ENCODE measurements at places on chromosomes 3 and 15.
A peak's percentile ranks its signal among the peaks of the same experiment; 100 is the strongest.

- no peak for DNase-seq
Measured at GRCh38 chr3:105518203-105518602, 151.5 kb downstream of the ALCAM start.

GRCh38 chr3:12970684-12971083 is 102.5 kb downstream of the IQSEC1 start:
- no peak for DNase-seq

- no peak for DNase-seq
Measured at GRCh38 chr15:75090388-75090734, 67.0 kb downstream of the PPCDC start.

DNA sequence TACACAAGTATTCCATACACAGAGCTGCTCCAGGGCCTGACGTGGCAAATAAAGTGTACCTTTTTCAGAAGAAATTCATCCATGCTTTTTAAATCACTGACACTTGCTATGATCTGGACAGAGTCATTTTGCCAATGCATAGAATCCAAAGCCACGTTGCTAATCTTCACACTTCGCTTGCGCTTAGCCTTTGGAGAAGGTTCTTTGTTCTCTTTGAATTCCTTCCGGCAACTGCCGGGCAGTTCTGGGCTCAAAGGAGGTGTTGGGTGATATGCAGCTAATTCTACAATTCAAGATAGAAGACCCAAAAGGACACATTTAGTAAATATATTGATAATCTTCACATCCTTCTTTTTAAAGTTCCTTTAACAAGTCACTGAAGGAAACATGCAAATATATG is 69.9 kb downstream of the NR2E3 start:
- DNase-seq: no peak

DNA sequence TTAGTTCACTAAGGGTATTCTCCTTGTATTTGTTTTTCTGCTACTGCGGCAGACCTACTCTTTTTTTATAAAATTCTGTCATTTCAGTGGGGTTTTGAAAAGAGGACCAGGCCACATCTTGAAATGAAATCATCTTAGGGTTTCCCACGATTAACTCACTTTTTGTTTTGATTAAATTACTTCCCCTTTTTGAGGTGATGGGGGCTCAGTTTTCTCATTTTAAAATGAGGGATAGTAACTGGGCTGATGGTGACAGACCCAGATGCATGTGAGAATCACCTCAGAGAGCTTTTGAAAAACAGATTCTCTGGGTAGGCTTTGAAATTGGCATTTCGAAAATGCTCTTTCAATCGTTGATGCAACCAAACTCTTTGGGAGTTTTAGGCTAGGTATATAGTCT is 24.2 kb downstream of the UBE2Q2 start:
- DNase-seq: no peak

DNA sequence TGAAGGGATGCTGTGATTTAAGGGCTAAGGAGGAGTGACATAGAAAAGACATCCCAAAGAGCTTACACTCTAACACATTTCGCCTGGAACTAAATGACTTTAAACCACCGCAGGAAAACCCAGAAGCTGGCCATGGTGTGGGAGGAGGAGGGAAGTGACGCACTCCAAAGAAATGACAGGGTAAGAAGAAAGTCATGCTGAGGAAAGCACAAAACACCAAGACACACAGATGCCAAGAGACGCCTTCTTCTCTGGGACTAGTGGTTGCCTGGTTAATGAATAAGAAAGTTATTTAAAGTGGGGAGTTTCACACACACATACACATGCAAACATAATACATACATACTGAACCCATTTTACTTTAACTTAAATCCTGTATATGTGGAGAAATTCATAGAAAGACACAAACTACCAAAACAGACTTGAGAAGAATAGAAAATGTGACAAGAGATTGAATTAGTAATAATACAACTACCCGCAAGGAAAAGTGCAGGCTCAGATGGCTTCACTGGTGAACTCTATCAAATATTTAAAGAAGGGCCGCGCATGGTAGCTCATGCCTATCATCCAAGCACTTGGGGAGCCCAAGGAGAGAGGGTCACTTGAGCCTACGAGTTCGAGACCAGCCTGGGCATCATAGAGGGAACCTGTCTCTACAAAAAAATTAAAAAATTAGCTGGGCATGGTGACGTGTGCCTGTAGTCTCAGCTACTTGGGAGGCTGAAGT is 125.5 kb downstream of the NSMCE3 start:
- DNase-seq: no peak

DNA sequence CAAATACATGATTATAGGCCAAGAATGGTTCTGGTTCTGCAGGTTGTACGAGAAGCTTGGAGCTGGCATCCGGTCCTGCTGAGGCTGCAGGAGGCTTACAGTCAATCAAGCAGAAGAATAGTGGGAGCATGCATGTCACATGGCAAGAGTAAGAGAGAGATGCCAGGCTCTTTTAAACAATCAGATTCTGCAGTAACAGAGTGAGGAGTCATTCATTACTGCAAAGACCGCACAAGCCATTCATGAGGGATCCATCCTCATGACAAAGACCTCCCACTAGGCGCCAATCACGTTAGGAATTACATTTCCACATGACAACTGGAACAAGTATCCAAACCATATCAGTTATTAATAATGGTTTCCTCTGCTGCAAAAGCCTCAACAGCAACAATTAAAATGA is 536.8 kb downstream of the CADM2 start:
- no peak for DNase-seq

DNA sequence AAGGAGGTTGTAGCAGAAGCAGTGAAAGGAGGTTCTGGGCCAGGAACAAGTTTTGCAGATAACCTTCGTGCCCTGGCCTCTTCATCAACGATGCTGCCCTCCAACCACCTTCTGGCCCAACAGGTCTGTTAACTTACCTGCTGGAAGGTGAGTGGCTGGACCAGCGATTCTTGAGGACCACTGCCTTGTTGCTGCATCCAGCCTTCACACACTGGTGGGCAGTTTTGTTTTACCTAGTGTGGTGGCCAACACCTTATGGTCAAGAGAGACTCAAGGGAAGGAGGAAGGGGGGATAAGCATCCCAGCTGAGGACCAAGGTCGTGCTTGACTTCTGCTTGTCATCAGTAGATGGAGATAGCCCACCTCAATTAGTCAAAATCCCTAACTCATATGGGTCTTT is 7.8 kb upstream of the MAGEF1 start:
- no peak for DNase-seq

DNA sequence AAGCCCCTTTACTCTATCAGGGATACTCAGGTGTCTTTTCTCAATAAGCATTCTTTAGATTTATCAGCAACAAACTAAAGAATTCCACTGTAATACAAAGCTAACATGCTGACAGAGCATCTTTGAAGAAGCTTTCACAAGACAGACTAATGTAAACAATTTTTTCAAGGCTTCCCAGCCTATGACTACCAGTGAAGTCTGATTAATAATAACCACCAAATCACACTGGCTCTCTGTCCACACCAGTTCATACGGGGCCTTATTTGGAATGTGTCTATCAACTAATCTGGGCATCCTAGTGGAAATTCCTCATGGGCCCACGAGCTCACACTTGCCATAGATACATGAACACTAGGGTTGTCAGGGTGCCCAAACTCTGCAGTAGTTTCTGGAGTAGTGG is 84.5 kb downstream of the EFL1 start:
- no peak for DNase-seq

DNA sequence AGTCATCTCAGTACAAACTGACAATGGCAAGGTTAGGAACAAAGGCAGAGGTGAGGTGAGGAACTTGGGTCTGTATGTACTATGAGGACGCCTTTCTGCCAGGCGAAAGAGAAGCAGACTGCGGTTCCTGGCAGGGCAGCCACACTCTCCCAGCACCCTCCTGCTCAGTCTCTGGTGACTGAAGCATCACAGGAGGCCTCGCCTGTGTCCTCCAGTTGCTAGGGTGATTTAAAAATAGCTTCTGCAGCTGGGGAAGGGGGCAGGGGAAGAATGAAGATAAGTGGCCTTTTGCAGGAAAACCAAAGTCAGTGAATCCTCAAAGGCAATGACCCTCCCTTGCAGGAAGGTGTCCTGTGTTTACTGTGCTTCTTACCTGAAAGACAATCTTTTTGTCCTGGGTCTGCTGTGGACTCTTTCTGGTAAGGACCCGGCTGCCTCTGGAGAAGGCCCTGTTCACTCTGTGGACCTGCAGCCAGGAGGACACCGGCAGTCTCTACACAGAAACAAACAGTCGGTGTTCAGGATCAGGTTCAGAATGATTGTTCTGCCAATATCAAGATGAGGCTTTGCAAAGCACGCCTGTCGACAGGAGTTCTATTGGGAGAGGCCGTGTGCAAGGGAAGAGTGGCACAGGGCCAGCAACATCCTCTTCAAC is 65.7 kb upstream of the DGKG start:
- DNase-seq: no peak

DNA sequence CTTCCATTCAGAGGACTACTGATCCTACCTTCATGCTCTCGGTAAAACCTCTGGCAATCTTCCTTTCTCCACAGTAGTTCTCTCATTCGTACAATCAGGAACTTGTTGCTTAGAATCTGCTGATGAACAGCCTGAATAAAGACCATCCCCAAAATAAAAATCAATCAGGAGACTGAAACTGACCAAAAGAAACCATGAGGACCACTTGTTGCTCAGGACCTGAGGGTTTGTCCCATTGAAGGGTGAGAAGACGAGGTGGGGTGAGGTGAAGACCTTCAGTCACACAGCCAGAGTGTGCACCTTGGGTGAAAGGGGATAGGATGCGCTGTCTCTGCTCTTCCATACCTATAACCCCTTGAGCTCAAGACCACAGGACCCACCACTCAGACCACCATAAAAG is 36.8 kb downstream of the SPINK8 start:
- DNase-seq: no peak

GRCh38 chr15:67521783-67522568 is 1.0 kb downstream of the C15orf61 start:
- peak; percentile 22 for DNase-seq

GRCh38 chr3:156659260-156659659 is 15.1 kb upstream of the TIPARP start:
- DNase-seq: no peak

GRCh38 chr3:78926523-78926922 is 841.3 kb downstream of the ROBO1 start:
- no peak for DNase-seq

DNA sequence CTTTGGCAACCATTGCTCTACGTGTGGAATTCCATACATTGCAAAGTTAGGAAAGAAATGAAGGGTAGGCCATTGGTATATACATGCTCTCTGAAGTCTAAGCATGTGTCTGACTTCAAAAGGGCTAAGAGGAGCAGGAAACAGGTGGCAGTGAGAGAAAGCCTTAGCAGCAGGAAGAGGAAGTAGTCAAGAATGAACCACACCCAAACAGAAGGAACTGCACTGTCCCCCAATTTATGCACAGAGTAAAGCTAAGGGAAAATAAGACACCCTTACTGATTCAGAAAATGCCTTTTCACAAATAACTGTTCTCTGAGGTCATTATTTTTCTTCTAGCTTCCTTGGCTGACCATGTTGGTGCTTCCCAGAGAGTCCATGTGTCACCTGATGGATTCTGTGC is 575.4 kb downstream of the NTRK3 start:
- no peak for DNase-seq

All from LoVo (cell line).